ENCODE measurements at places on chromosomes 2 and 18.
A peak's percentile ranks its signal among the peaks of the same experiment; 100 is the strongest.

DNA sequence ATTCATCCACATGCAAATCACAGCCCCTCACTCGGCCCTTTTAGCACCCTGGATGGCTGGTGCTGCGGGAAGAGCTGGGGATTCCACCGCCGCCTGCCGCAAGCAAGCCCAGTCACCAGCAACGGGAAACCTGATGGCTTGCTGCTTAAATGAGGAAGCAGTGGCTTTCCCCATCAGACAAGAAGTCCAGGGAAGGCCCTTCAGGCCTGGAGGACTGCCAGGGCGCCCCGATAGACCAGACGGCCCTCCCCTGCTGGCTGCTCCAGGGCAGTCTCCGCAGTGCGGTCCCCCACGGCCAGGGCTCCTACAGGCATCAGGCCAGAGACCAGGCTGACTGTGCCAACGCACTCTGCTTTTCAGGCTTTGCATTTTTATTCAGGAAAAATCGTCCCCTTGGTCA, 439.1 kb downstream of the EIPR1 start:
- no peak for DNase-seq

GRCh38 chr2:11032396-11032795, 120.7 kb downstream of the KCNF1 start:
- DNase-seq, result no peak

DNA sequence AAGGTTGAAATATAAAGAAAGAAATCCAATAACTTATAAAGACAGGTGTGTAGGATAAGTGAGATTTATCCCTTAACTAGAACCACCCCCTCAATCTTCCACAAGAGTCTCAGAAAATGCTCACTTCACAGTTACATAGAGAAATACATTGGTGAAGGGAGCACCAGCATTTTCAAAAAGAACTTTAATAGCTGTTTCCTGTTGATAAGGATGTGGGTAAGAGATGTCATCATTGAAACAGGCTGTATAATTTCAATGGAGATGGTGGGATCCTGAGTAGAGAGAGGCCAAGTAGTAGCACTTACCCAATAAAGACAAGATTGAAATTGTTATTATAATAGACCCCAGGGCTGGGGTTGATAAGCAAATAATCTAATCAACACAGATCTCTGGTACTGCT, 162.2 kb upstream of the TACR1 start:
- no peak for DNase-seq

- no peak for DNase-seq
Observed at GRCh38 chr2:61263830-61264229, 101.8 kb downstream of the C2orf74 start.

DNA sequence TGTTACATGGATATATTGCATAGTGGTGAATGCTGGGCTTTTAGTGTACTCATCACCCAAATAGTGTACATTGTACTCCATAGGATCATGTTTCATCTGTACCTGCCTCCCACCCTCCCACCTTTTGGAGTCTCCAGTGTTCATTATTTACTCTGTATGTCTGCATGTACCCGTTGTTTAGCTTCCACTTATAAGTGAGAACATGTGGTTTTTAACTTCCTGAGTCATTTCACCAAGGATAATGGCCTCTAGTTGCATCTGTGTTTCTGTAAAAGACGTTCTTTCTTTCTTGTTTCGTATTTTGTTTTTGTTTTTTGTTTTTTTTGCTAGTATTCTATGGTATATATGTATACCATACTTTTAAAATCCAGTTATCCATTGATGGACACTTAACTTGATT, 107.5 kb downstream of the MSTN start:
- no peak for DNase-seq

DNA sequence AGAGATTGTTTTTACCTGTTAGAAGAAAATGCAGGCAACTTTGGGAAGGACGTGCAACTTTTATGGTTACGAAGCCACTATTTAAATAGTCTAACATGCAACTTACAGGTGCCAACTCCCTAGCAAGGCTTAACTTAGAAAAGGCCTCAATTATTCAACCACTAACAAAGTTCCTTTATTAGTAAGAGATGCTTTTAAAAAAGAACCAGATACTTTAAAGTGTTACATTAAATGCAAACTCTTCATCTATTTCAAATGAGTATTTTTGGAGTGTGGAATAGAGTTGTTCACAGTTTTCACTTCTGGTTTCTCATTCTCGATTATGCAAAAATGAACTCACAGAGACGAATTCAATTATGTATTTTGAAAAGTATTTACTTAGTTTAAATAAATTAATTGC, 51.7 kb downstream of the PELI1 start:
- no peak for DNase-seq

GRCh38 chr2:165539985-165540384, 70.5 kb downstream of the CSRNP3 start:
- no peak for DNase-seq

- no peak for DNase-seq
Observed at GRCh38 chr18:25853691-25854433, 236.6 kb downstream of the SS18 start.

GRCh38 chr2:118221536-118222272, 133.4 kb downstream of the INSIG2 start:
- peak; percentile 55 for DNase-seq

All from CD14-positive monocyte (primary cell).